IMR-90 (cell line): ENCODE measurements at places on chromosomes 7 and 10. TPM values are rescaled to one million over a fixed set of nuclear protein-coding genes. Genes with fewer than 3 reads are reported as not detected.

Gene OR2A5
- total RNA-seq = not detected in 2 replicates

Gene PRLHR
- total RNA-seq = not detected in 2 replicates

Gene HACD1
- 10.0 and 23.6 TPM in 2 replicates for total RNA-seq

DNA sequence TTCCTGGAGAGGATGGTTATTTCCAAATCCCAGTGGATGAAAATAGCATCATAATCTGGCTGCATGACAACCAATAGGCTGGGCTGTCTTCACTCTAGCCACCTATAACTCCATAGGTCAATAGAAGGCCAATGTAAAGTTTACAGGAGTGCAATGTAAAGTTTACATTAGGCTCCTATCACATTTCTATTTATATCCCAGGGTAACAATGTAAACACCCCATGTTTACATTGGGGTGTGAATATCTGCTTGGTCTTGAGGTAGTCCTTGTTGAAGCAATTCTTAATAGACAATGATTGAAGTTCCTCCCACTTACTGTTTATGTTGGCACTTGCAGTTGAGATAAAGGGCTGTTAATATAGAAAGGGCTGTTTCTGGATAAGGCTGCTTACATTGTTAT is 21.5 kb downstream of the CH25H start:
- DNase-seq = peak; percentile 58

Gene RABGEF1
- 56.6 and 62.8 TPM in 2 replicates for total RNA-seq

Gene ASNS
- 39.2 and 39.4 TPM in 2 replicates for total RNA-seq

Gene ANKRD30A
- not detected in 2 replicates for total RNA-seq

DNA sequence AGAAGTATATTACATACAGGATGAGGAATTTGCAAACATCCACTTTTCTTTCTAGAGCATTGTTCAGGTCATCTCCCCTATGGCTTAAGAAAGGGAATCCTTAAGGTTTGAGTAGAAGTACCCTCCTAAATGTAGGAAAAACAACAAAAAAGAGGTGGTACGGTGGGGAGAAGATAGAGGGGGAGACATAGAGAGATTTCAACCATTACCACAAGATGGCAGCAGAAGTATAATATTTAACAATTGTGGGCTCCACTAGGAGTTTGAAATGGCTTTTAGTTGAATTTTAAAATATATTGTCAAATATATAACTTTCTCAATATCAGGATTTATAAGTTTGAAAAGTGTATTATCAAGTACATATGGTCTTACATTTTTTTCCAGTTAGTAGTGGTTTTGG is 72.7 kb upstream of the PRKG1 start:
- DNase-seq = no peak

DNA sequence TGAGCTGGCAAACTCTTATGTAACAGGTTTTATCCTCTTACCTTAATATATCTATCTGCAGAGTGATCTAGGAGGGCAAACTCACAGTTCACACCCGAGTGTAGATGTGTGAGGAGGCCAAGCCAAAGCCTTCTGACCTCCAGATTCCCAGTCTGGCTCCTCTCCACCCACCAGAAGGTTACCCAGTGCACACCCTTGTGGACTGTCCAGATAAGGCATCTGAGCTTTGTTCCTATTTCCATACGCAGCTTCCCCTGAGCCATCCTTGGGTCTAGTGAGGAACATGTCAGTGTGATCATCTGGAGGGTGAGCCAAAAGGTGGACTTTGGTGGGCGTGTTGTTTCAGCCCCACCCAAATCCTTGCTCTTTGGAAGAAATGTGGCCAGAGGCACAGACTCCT is 203.0 kb upstream of the MEOX2 start:
- DNase-seq = no peak

Gene BAG3
- total RNA-seq = 5.4 and 5.8 TPM in 2 replicates

Gene OR2A12
- total RNA-seq = not detected in 2 replicates

GRCh38 chr7:141012044-141012685 is 2.6 kb downstream of the MRPS33 start:
- DNase-seq = peak; percentile 62

Gene GBX1
- not detected in 2 replicates for total RNA-seq

Gene LRGUK
- total RNA-seq = under 0.01 TPM in 1 of 2 replicates, not detected in the other
